ENCODE measurements at places on chromosomes 3 and 15. TPM values are rescaled to one million over a fixed set of nuclear protein-coding genes. Genes with fewer than 3 reads are reported as not detected.

Gene ZPLD1
- not detected for total RNA-seq

Gene ALDH1L1
- total RNA-seq = not detected

Gene GCHFR
- total RNA-seq = 16.4 TPM

Gene TLR9
- total RNA-seq = not detected

Gene OTOL1
- total RNA-seq = not detected

Gene CIDEC
- not detected for total RNA-seq

Gene SLC22A14
- total RNA-seq = 0.23 TPM

Gene GNAT1
- not detected for total RNA-seq

Gene AMT
- 5.9 TPM for total RNA-seq

Gene GLDN
- total RNA-seq = not detected

Gene ACKR4
- 0.32 TPM for total RNA-seq

Gene CAPN3
- 11.6 TPM for total RNA-seq

Gene CCDC39
- not detected for total RNA-seq

Gene MYNN
- total RNA-seq = 21.2 TPM

Gene HSPBAP1
- total RNA-seq = 18.7 TPM

Gene UNC13C
- not detected for total RNA-seq

Gene SOX14
- total RNA-seq = not detected

Gene EOGT
- 11.8 TPM for total RNA-seq

Gene GRK7
- 0.20 TPM for total RNA-seq

Gene HYAL1
- total RNA-seq = 0.44 TPM
